ENCODE measurements at places on chromosomes 1 and 21. TPM values are rescaled to one million over a fixed set of nuclear protein-coding genes. Genes with fewer than 3 reads are reported as not detected.

The SEC22B gene
- 36.1 TPM for total RNA-seq

The RIMKLA gene
- total RNA-seq: 11.4 TPM

The S100A12 gene
- 178 TPM for total RNA-seq

The KCNJ9 gene
- not detected for total RNA-seq

The IGFN1 gene
- 0.97 TPM for total RNA-seq

The OR2T11 gene
- total RNA-seq: not detected

The SAMD13 gene
- 1.1 TPM for total RNA-seq

The ADAM30 gene
- total RNA-seq: not detected

The FCER1G gene
- 102 TPM for total RNA-seq

The WDR64 gene
- total RNA-seq: not detected

- peaks cover 8% of the 10 kb centered on the region for H3K4me1 ChIP-seq
- H3K27me3 ChIP-seq: peaks cover 42% of the 10 kb centered on the region
- H3K4me3 ChIP-seq: no peak overlapping the region
- no peak for DNase-seq
- H3K36me3 ChIP-seq: no peaks in the 10 kb centered on the region
These were observed 1.2 kb downstream of the AK5 start for GRCh38 chr1:77282866-77283539.

DNA sequence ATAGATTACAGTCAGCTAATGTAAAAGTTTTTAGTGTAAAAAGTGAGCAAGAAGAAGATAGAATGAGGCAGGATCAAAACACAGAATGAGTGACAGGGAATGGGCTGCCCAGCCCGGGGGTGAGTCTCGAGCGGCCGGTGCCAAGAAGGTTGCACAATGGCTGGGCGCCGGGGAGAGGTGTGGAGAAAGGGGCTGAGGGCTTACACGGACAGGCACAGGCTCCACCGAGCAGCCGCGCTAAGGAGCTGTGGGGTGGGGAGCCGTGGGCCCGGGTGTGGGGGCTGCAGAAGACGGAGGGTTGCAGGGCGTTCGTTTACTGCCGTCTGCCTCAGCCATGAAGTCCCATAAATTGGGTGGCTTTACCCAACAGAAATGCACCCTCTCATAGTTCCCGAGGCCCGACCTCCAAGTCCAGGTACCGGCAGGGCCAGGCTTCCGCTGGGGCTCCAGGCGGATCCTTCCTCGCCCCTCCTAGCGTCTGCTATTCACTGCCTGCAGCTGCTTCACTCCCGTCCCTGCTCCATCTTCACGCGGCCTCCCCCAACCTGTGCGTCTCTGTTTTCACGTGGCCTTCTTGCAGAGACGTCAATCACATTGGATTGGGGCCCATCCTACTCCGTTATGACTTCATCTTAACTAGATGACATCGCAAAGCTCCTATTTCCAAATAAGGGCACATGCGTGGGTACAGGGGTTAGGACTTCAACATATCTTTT lies 277.2 kb downstream of the CAMTA1 start:
- DNase-seq: no peak
- H3K4me3 ChIP-seq: no peak overlapping the region
- H3K27me3 ChIP-seq: no peaks in the 10 kb centered on the region
- no peaks in the 10 kb centered on the region for H3K36me3 ChIP-seq
- H3K4me1 ChIP-seq: no peaks in the 10 kb centered on the region

DNA sequence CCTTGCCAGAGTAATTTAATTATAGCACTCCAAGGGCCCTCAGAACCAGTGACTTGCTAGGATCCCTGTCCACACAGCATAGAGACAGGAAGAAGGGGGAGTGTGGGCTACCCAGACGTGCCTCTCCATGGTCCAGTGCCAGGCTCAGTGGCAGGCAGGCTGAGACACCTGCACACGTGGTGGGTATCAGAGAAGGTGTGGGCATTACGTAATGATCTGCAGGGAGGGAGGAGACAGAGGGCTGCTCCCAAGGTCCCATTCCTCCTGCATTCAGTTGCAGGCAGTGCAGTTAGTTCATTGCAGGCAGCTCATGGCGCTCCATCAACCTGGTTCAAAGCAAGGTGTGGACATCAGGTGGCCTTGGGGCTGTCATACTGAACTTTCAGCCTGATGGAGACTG lies 49.9 kb downstream of the C8B start:
- DNase-seq: no peak
- H3K4me1 ChIP-seq: no peaks in the 10 kb centered on the region
- no peak overlapping the region for H3K4me3 ChIP-seq
- no peak overlapping the region for H3K27ac ChIP-seq
- H3K27me3 ChIP-seq: no peaks in the 10 kb centered on the region
- no peaks in the 10 kb centered on the region for H3K36me3 ChIP-seq

GRCh38 chr21:35319684-35320283 lies 270.7 kb upstream of the RUNX1 start:
- H3K27me3 ChIP-seq: no peaks in the 10 kb centered on the region
- H3K4me1 ChIP-seq: no peaks in the 10 kb centered on the region
- H3K4me3 ChIP-seq: no peak overlapping the region
- DNase-seq: no peak
